ENCODE measurements at places on chromosomes 4 and X.

DNA sequence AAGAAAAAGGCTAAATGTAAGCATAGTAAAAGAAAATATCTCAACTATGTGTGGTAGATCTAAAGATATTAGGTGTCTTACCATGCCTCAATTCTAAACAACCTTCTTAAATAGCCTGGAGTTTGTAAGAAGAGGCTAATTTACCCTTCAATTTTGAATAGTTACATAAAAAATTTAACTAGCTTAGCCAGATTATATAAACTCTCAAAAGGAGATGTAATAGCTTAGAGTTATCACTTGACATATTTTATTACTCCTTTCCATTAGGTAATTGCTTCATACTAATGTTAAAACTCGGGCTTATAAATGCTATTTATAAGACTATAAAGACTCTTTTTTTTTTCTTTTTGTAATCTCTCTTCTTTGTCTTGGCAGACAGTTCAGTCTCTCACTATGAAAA lies 297.5 kb upstream of the PABPC4L start:
- DNase-seq = no peak

GRCh38 chrX:104618106-104618895 lies 52.3 kb downstream of the IL1RAPL2 start:
- DNase-seq = no peak

DNA sequence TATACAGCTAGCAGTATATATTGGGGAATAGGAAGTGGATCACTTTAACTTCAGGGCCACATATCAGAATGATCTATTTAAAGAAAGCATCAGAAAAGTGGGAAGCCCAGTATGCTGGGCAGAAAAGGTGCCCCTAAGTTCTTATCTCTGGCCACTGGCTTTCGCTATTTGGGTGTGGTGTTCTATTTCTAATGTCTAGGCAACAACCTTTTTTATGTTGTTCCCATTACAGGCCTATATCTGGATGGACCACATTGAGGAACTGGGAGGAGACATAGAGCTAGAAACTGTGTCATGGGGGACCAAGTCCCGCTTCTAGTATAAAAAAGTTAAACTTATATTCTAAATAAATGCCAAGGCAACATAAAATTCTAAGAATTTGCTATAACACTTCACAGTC lies 935.6 kb downstream of the PDHA2 start:
- no peak for DNase-seq

DNA sequence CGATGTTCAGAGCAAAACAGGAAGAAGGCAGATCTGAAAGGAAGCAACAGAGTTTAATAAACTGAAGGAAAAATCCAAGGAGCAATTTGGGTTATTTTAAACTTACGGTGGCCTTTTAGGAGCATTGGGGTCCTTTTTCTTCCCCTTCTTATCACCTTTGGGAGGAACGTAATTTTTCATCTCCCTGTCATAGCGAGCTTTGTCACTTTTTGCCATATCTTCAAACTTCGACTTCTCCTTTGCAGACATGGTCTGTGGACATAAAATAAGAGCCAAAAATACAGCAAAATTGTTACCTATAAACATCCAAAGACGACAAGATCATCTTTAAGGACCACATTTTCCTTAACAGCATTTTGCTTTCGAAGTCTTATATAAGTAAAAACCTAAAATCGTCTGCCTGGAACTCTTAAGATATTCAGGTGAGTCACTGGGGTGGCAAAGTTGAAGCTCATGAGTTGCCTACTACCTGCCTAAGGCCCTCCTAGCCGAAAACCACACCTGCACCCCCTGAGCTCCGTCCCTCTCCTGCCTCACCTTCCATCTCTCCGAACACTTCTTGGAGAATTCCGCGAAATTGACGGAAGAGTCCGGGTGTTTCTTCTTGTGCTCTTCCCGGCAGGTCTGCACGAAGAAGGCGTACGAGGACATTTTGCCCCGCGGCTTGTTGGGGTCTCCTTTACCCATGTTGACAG lies 1.0 kb downstream of the HMGB2 start:
- DNase-seq = no peak

DNA sequence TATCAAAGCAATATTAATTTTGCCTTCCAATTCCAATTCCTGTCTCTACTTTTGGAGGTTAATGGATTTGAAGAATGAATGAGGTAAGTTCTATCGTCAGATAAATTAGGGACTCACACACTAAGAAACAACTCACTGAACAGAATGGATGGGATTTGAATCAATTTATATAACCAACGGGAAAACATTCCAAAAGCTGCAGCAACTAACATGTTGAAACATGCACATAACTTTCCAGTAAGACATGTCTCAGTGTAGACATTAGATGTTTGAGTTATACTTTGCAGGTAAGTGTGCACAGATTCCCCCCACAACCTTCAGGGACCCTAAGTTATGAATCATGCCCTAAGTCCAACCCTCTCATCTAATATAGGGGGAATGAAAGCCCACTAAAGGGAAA lies 34.3 kb downstream of the TFDP3 start:
- no peak for DNase-seq

DNA sequence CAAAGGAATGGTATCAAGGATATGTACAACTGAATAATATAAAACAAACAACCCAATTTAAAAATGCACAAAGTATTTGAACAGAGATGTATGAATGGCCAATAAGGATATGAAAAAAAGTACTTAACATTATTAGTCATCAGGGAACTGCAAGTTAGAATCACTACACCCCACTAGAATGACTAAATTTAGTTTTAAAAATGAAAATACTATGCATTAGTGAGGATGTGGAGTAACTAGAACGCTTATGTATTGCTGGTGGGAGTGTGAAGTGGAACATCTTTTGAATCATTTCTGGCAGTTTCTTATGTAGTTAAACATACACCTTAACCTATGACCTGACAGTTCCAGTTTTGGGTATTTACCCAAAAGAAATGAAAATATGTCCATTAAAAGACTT lies 13.0 kb upstream of the SLC16A2 start:
- no peak for DNase-seq

- DNase-seq = no peak
Observed at GRCh38 chr4:149956678-149957077, 121.6 kb upstream of the DCLK2 start.

DNA sequence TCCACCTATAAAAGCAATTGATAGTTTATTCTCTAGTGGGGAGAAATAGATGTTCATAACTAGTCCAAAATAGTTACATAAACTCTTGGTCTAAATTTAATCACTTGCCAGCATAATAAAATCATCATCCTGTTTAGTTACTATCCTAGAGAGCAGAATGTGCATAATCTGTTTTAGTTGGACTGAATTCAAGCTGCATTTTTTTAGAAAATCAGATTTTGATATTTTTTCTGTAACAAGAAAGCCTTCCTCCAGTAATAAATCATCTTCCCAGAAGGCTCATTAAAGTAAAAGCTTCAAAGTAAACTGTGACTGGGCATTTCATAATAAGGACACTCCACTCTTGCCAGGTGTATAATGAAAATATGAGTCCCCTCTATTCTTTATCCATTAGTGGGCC lies 453.1 kb downstream of the TRAM1L1 start:
- DNase-seq = no peak

GRCh38 chr4:163638909-163639308 lies 144.4 kb downstream of the TMA16 start:
- DNase-seq = no peak

- no peak for DNase-seq
Observed at GRCh38 chr4:7111441-7111840, 43.6 kb upstream of the GRPEL1 start.

GRCh38 chr4:146245850-146246249 lies 31.5 kb downstream of the REELD1 start:
- no peak for DNase-seq

- no peak for DNase-seq
Observed at GRCh38 chrX:49956313-49956712, 33.9 kb downstream of the CLCN5 start.

DNA sequence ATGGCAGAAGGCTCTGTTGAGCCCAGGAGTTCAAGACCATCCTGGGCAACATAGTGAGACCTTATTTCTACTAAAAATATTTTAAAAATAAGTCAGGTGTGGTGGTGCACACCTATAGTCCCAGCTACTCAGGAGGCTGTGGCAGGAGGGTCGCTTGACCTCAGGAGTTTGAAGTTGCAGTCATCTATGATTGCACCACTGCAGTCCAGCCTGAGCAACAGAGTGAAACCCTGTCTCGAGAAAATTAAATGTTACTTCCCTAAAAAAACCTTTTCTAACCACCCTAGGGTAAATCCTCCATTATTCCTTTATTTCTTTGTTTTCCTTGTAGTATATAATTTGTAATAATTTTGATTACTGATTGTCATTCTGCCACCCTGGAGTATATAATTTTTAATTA lies 7.9 kb downstream of the FAM200B start:
- DNase-seq = no peak

DNA sequence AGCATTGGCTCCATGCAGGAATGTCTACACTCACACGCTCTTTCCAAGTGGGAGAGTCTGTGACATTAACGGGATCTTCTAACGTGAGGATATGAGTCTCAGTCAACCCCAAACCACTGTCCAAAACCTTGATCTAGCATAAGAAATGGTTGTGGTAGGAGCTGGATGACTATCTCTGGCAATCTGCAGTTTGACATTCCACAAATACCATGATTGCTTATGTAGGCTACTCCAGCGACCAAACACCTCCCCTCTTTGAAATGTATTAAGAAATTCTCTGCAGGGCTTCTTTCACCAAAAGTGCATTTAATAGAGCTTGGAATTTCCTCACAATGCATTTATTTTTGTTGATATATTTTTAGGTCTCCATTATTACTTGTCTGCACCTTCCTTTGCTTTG lies 14.1 kb upstream of the STX18 start:
- no peak for DNase-seq

- DNase-seq = no peak
Observed at GRCh38 chrX:46929439-46930261, 17.4 kb downstream of the JADE3 start.

GRCh38 chr4:144174401-144175067 lies 34.0 kb upstream of the GYPA start:
- peak; percentile 1 for DNase-seq

- no peak for DNase-seq
Observed at GRCh38 chr4:119678761-119679160, 50.2 kb upstream of the PDE5A start.

- no peak for DNase-seq
Observed at GRCh38 chr4:86151196-86151595, 208.7 kb downstream of the MAPK10 start.

- no peak for DNase-seq
Observed at GRCh38 chrX:19122641-19123009, 357 bp upstream of the ADGRG2 start.

- no peak for DNase-seq
Observed at GRCh38 chr4:83010111-83010521, 507 bp downstream of the LIN54 start.

DNA sequence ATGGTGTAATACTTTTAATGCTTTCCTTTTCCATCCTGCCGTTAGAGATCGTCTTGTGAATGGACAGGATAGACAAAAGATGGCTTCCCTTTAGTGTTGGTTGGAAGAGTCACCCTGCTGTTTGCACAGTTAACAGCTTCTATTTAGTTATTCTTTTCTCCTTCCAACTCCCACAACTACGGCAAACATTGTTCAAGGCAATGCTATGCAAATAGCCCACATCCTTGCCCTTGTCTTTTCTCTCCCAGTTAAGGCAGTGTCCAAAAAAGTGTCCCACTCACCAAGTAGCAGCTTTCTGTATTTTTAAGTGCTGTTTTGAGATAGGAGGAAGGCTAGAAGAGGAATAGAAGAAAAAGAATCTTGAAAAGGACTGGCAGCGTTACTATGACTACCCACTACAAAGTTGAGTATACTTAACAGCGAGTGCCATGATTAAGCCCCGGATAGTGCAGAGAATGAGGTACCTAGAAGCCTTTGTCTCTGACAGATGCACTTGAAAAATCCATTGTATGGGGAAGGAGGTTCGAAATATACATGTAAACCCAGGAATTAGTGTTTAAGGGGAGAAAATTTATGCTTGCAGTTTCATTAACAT lies 12.1 kb upstream of the RUFY3 start:
- DNase-seq = no peak

GRCh38 chrX:626745-627509 lies 3.7 kb upstream of the SHOX start:
- DNase-seq = no peak

GRCh38 chr4:155143512-155143911 lies 64.9 kb upstream of the NPY2R start:
- DNase-seq = no peak

DNA sequence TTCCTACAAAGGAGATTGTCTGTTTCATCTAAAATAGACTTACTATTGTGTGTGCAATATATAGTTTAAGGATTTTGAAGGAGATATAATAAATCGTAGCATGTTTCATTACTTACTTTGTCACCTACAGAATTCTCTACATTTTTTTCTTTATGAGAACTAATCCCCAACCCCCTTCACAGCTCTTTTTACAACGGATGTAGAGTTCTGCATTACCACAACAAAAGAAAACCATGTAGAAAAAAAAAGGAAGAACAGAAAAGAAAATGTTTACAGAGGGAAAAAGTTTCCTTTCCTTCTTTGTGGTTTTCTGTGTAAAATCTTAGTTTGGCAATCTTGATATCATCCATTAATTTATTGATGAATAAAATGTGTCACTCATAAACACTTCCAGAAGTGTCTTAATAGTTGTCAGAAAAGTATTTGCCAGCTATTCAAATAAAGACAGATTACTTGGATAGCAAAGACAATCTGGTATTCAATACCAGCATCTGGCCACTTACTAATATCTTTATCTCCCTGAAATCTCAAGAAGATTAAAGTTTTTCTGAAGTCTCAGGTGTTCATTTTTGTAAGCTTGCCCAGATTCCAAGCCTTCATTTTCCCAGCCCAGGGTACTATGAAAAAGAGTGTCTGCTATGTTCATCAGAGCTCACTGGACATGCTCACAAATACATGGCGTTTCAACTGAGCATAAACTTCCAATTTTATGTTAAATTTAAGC lies 806.8 kb downstream of the PCDH19 start:
- no peak for DNase-seq

- no peak for DNase-seq
Observed at GRCh38 chrX:87578978-87579377, 61.4 kb downstream of the KLHL4 start.

DNA sequence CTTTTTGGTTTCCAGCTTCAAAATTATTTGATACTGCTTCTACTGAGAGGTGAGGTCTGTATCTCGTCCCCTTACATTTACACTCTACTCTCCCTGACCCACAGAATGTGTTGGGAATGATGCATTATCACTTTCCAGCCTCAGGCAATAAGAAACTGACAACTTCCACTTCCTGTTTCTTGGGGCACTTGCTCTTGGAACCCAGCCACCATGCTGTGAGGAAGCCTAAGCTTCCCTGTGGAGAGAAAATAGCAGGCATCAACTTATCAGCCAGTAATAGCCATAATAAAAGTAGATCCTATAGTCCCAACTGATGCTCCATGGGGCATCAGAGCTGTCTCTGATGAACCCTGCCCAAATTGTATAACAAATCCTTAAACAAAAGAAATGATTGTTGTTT lies 32.6 kb downstream of the RELL1 start:
- DNase-seq = no peak

GRCh38 chrX:50877310-50877709 lies 33.2 kb upstream of the BMP15 start:
- no peak for DNase-seq

DNA sequence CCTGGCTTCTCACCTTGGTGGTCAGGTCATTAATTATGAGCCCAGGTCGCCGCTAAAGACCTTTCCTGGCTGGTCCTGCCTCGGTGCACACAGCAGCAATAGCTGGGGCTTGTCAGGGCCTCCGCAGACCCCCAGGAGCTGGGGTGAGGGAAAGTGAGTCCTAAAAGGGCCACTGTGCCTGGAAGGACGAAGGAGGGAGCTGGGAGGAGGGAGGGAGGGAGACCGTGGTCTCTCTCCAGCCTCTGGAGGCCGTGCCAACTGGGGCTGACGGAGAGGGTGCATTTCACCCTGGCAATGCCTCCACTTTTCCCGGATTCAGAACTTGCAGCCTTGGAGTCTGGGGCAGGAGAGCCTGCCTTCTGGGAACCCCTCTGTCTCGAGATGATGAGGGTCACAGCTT lies 60.4 kb downstream of the CRLF2 start:
- no peak for DNase-seq

Data from NCI-H774 (cell line).